Esophagus muscularis mucosa (tissue), 4 donors: ENCODE measurements at places on chromosomes 11 and 22. TPM values are rescaled to one million over a fixed set of nuclear protein-coding genes. Genes with fewer than 3 reads are reported as not detected.

The OR5B21 gene
- total RNA-seq = not detected

DNA sequence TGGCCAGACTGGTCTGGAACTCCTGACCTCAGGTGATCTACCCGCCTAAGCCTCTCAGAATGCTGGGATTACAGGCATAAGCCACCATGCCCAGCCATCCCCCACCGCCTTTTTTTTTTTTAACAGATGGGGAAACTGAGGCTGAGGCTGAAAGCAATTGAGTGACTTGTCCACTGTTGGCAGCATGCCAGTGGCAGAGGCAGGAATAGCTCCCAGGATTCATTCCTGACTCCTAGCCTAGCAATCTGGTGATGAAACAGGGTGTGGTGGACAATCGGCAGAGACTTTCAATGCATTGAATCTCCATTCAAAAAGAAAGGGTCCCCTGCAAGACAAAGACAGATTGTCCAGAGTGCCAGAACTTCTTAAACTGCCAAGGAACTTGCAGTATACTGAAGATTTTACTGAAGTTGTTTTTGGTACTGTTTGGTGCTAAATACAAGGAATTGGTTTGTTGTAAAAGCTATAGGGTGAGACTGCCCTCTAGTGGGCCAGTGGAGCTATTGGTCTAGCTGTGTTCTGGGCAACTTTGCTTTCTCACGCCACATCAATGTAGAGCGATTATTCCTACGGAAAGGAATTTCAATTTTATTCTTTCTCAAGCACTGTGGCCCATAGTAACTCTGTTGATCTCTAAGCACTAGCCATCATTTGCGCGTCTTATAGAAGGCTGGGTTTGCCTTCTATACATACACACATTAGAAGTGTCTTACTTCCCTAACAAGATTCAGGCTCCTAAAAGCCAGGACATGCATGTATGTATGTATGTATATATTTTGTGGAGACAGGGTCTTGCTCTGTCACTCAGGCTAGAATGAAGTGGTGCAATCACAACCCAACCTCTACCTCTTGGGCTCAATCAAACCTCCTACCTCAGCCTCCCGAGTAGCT is 21.0 kb downstream of the C22orf31 start:
- H3K4me3 ChIP-seq = no peak overlapping the region
- DNase-seq = no peak
- H3K27me3 ChIP-seq = no peaks in the 10 kb centered on the region
- peaks cover 25% of the 10 kb centered on the region for H3K4me1 ChIP-seq

DNA sequence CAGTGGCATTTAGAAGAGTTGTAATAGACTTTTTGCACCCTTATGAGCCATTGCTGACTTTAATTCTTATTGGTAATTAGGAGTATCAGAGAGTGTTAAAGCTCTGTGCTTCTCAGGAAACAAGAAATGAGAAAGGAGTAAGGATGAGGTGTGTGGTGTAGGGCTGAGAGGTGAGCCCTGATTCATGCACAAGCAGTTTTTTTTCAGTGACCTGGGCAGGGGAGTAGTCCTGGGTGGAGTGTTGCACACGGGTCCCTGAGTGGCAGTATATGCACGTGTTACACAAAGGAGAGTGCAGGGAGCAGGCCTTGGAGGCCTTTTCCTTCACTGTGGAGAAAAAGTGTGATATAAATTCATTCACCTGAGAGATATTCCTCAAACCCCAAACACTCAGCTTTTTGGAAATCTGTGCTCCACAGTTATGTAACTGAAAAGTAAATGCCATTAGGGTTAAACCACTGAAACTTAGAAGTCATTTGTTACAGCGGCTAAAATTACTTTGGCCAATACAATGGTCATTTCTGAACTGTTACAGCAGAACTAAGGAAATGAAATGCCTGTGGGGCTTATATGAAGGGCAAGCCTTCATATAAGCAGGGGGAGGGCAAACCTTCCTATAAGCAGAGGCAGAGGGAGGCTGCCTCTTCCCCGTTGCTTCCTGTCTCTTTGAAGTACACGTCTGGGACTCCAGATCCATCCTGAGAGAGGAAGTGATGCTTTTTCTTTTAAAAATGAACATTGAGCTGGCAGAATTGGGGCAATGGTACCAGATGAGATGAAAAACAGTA is 62.6 kb upstream of the OLFML1 start:
- DNase-seq = peak; percentile 45
- no peak overlapping the region for H3K4me3 ChIP-seq
- no peaks in the 10 kb centered on the region for H3K36me3 ChIP-seq
- H3K27ac ChIP-seq = no peak overlapping the region

DNA sequence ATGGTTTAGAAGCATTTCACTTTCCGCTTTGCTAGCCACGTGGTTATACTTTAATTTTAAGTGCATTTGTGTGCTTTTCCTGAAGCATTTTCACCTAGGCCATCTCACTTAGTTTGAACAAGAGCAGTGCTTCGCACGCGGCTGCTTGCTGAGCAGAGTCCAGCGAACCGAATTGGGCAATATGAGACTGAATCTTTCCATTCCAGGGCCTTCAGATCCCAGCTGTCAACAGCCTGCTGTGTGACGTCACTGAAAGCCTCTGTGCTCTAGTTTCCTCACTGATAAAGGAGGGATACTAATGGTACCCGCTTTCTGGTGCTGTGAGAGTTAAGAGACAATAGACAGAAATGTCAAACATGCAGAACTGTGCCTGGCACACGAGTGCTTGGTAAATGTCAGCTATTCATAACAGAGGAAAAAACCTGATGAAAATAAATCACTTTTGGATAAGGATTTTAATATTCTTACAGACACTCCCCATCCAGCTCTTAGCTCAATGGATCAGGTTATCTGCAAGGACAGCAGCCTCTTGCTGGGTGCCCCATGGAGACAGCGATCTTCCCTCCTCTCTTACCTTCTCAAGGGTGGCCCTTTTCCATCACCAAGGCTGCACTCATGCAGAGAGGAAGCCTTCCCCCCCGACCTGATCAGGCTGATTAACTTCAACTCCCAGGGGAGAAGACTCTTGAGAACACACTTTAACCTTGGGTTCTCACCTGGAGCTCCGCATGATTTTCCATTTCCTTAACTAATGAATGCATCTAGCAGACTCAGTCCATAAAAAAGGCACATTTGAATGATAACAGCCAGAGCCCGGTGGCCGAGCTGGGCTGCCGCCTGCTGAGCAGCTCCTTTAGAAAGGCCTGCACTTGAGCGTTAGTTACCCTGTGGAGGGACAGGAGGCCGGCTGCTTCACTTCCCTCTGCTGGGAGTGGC is 3.5 kb upstream of the GLB1L3 start:
- no peak overlapping the region for H3K27ac ChIP-seq
- DNase-seq = no peak
- H3K4me3 ChIP-seq = no peak overlapping the region
